ENCODE measurements at places on chromosomes 3 and 15.

- no peak for DNase-seq
Measured at GRCh38 chr3:115359536-115359935, 212.4 kb upstream of the ZBTB20 start.

DNA sequence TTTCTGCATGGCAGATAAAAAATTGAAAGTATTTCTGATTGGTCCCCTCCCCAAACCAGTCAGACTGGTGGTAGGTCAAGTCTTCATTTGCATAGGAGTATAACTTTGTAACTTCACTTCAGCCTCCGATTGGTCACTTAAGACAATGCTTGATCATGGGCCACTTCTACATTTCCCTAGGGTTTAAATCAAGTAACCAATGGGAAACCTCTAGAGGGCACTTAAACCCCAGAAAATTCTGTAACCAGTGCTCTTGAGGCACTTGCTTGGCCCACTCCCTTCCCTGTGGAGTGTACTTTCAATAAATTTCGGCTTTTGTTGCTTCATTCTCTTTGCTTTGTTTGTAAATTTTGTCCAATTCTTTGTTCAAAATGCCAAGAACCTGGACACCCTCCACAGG is 225.5 kb downstream of the ARPP21 start:
- DNase-seq: no peak

- DNase-seq: no peak
Measured at GRCh38 chr15:28861031-28861534, 12.6 kb upstream of the GOLGA6L7 start.

DNA sequence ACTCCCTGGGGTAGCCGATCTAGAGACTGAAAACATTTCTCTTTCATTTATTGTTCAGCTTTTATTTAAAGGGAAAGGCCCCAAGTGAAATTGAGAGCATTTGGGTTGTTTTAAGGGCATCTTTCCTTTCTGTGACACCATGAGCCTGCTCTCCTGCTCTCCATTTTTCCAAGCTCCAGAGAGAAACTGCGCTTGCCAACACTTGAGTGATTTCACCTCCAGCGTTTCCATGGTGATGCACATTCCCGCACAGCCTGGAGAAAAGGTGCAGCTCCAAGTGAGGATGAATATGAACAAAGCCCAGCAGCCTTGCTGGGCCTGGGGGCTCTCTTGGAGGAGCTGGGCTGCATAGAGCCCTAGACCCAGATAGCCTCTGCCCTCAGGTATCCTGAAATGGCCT is 159.2 kb upstream of the PPP2R3A start:
- DNase-seq: no peak

DNA sequence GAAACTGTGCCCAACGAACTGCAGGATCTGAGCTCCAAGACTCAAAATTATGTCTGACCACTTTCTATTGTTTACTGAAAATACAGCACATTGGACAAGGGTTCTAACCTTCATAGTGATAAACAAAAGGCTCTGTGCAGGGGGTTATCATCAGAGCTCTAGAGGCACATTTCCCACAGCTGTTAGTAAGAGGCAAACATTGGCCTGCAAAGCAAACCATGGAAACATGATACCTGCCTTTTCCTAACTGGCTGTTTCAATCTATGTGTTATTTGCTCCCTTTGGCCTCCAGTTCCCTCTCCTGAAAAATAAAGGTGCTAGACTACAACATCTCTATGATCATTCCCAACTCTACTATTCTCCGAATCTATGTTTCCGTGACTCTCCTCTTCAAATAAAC is 159.7 kb upstream of the ARHGEF26 start:
- no peak for DNase-seq

DNA sequence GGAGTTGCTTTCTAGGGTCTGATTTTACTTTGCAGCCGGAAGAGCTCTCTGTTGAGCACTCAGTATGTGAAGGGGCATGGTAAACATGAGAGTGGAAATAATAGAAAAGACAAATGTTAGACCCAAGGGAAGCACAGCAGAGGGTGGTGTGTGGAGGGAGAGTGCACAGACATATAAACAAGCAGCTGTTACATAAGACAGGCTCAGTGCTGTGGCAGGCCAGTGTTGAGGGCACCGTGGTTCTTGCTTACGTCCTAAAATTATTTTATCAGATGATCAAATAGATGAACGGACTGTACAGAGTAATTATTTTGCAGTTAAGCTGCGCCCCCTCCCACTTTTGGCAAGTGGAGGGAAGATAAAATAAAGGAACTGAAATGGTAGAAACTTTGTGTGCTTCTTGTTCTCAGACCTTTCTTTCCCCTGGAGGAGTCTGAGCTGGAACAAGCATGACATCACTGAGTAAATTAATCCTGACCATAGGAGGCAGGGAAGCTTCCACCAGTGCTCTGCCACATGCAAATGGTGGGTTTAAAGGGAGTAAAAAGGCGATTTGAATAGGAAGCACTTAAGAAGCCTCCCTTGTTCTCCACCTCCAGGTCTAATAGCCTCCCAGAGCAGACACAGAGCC is 205.6 kb downstream of the IL20RB start:
- no peak for DNase-seq

DNA sequence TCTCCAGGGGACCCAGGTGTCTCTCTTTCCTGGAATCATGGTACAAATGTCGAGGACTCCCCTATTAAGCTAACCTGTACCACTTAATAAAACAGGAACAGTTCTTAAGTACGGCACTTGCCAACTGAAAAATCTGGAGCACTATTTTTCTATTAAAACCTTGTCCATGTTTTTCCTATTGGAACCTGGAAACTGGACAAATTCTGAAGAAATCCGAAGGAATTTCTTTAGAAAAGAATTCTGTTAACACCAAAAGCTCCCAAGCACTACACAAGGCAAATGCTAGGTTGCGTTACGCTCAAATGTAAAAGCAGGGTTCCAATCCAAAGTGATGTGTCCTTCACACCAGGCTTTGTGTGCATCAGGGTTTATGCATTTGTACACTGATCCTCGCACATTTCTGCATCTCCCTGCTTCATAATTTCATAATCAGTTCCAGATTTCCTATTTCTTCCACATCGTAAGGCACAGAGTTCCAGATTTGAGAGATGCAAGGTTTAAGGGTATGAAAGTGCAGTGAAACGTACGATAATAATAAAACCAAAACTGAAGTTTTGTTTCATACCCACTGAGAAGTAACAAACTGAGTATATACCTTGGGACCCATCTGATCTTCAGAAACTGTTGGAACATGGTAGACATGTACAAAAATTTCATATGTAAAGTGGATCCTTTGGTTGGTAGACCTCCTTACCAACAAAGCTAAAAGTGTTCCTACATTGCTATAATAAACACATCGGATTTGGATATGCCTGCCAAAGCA is 132.1 kb upstream of the WNT5A start:
- no peak for DNase-seq

- DNase-seq: no peak
Measured at GRCh38 chr3:109137761-109138160, 1.2 kb downstream of the C3orf85 start.

DNA sequence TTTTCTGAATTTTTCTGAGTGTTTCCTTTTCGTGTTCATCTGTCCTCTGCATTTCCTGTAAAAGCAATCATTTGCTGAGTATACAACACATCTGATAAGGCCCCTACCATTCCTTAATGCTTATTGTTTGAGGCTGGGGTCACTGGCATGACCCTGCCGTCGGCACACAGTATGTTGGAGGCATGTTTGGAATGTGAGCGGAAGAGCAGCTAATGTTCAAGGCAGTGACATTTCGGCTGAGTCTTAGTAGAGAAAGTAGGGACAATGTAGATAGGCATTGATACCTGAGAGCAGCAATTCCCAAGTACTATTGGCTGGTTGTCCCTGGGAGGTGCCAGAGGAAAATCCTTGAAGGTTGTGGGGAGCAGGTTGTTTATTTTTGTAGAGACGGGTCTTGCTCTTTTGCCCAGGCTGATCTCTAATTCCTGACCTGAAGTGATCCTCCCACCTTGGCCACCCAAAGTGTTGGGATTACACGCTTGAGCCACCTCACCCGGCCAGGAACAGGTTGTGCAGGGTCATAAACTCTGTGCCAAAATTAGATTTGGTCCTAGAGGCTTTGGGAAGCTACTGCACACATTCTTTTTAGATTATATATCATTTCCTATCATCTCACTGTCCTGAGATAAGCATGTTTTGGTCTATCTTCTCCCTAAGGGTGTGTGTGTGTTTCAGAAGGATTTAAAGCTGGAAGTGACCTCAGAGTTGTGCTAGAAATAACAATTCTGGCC is 13.5 kb downstream of the PTPN23 start:
- DNase-seq: no peak

GRCh38 chr3:89622063-89622700 is 514.8 kb downstream of the EPHA3 start:
- no peak for DNase-seq

- DNase-seq: no peak
Measured at GRCh38 chr15:87682527-87682926, 574.0 kb downstream of the NTRK3 start.

DNA sequence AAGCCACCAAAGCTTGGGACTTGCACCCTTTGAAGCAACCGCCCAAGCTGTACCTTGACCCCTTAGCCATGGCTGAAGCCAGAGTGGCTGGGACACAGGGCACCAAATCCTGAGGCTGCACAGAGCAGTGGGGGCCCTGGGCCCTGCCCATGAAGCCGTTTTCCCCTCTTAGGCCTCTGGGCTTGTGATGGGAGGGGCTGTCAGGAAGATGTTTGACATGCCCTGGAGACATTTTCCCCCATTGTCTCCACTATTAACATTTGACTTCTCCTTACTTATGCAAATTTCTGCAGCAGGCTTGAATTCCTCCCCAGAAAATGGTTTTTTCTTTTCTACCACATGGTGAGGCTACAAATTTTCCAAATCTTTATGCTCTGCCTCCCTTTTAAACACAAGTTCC is 522.2 kb downstream of the EDEM1 start:
- DNase-seq: no peak

DNA sequence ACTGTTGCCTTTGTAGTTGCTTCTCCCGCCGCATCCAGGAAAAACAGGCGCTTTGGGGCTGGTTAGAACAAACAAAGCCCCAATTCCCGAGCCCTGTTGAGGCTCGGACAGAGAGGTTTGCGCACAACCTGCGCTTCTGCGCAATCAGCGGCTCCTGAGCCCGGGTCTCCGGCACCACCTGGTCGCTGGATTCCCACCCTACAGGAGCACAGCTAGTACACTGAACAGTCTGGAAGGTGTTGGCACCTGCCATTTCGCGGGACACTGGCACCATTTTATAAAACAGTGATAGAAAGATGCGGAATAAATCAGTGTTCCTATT is 13.8 kb downstream of the ZIC4 start:
- DNase-seq: no peak

- DNase-seq: no peak
Measured at GRCh38 chr3:150609988-150610387, 6.9 kb downstream of the SELENOT start.

DNA sequence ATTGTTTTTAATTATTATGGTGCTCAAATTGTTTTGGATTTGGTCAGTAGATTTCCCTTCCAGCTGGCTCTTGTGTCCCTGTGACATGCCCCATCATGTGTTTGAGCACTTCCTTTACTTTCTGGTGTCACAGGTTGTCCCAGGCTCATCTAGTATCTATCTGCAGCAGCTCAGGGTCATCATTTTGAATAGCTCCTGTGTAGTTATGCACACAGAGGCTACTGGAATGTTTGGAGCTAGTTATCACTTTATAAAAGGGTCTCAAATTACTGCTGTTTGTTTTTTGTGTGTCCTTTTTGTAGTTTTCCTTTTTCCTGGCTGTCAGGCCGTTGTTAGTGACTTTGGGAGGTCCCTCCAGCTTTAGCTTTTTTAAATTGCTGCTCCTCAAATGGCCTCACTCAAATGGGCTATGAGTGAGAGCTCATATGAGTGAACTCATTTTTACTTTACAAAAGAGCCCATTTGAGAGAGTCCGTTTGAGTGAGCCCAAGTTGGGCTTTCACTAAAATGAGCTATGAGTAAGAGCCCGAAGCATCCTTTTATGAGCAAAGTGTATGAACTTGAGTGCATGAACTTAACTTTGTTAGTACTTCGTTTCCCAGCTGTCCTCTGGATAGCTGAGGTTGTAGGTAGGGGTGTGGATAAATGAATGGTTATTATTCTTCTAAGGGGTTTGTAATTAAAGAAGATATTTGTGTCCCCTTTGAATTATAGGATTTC is 43.8 kb downstream of the SQOR start:
- no peak for DNase-seq

- DNase-seq: no peak
Measured at GRCh38 chr3:136898954-136899353, 36.9 kb downstream of the NCK1 start.

- DNase-seq: peak; percentile 20
Measured at GRCh38 chr15:26889298-26889898, 22.5 kb downstream of the GABRA5 start.

GRCh38 chr3:128575777-128576176 is 74.8 kb downstream of the RPN1 start:
- DNase-seq: no peak

DNA sequence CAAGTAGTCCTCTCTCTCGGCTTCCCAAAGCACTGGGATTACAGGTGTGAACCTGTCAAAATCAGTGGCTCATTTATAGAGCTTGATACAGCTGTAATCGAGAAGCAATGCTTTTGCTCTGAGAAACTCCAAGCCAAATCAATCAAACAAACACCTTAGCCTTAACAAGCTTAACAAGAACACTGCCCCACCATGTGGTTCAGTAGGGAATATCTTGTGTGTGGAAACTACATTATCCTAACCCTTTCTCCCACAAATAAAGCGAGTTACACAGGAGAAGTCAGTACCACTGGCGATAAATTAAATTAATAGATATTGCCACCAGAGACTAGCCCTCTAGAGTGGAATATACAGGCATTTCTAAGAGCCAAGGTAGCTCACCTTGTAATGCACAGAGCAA is 13.9 kb downstream of the CDAN1 start:
- DNase-seq: no peak

DNA sequence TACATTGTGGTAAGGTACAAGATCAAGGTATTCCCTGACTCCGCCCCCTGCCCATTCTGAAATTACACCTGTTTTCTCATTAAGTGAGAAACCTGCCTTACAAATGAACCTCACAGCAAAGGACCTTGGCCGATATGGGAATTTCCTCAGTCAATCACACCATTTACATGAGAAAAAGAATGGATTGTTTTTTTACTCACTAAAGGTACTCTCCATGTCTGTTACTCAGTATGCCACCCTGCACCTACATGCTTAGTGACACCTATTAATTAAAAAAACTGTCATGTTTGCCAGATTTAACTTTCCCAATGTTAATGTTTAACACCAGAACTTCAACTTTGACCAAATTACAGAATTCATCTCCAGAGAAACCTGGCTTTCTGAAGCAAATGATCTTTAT is 62.0 kb downstream of the ESYT3 start:
- DNase-seq: no peak

DNA sequence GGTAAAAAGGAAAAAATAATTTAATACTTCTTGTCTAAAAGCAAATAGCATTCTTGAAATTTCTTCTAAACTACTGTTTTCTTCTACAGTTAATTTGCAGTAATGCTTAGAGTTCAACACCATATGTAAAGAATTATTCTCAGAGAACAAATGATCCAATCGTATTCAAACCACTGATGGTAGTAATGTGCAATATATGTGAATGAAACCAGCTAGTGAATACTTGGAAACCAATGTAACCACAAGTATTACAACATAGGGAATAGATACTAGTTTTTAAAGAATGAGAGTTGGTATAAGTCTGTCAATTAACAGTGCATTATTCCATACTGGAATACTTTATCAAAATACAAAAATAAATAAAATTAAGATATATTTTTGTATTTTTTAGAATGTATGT is 850.0 kb downstream of the DIPK2A start:
- no peak for DNase-seq
